ENCODE measurements at places on chromosomes 7 and 10.

GRCh38 chr7:20351901-20352300, 21.2 kb downstream of the ITGB8 start:
- H3K4me3 ChIP-seq, result no peak overlapping the region
- H3K27me3 ChIP-seq, result peaks cover 2% of the 10 kb centered on the region
- DNase-seq, result no peak
- no peaks in the 10 kb centered on the region for H3K36me3 ChIP-seq
- H3K4me1 ChIP-seq, result no peaks in the 10 kb centered on the region

DNA sequence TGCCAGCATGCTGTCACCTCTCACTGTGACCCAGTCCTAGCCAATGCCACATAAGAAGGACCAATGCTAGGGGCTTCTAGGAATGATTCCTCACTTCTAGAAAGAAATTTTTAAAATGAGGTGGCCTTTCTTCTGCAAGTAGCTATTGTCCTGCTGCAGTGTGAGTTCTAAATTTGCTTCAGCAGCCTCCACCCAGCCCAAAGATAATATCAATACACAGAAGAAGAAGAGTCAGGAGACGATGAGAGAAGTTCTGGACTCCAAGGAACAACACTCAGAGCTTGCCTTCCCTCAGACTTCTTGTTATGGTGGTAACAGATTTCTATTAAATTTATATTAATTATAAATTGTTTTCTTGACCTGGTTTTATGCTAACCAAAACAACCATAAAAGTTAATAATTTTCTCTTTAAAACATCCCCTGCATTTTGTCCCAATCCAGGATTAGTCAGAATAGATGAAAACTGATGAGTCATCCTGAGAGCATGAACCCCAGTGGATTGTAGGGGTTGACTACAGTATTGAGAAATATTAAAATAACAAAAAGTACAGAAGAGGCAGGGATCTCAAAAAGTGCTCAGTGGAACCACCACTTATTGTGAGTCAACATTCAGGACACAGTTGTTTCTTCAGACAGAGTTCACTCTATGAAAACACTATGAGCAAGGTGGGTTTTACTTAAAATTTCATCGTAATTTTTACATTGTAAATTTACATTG, 29.6 kb upstream of the AKR1C2 start:
- H3K4me1 ChIP-seq, result no peaks in the 10 kb centered on the region
- peaks cover 3% of the 10 kb centered on the region for H3K27me3 ChIP-seq
- H3K4me3 ChIP-seq, result no peak overlapping the region
- H3K27ac ChIP-seq, result no peak overlapping the region
- DNase-seq, result no peak

- no peak overlapping the region for H3K27ac ChIP-seq
- no peak for DNase-seq
- no peaks in the 10 kb centered on the region for H3K27me3 ChIP-seq
- H3K4me1 ChIP-seq, result peaks cover 29% of the 10 kb centered on the region
Observed at GRCh38 chr10:74821501-74821900, 4.9 kb upstream of the KAT6B start.

GRCh38 chr10:120997313-120997712, 146.2 kb downstream of the WDR11 start:
- H3K36me3 ChIP-seq, result no peaks in the 10 kb centered on the region
- no peak overlapping the region for H3K27ac ChIP-seq
- no peak overlapping the region for H3K4me3 ChIP-seq

DNA sequence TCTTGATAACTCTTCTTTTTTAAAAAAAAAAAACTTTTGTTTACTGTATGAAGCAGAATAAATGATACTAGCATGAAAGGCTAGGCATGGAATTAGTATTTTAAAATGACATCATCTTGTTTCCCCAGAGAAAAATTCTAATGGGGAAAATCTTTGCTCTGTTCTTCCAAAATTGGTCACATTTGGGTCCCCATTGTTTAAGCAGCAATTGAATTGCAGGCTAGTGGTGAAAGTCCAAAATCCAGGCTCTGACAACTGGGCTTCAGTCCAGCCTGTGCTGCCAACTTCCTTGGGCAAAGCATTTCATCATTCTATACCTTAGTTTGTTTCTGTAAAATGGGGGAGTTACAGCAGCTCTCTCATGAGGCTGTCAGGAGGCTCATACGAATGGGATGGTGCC, 726.4 kb downstream of the KCNMA1 start:
- no peaks in the 10 kb centered on the region for H3K4me1 ChIP-seq
- DNase-seq, result no peak
- H3K27ac ChIP-seq, result no peak overlapping the region
- no peak overlapping the region for H3K4me3 ChIP-seq
